ENCODE measurements at places on chromosomes 11 and 22.

DNA sequence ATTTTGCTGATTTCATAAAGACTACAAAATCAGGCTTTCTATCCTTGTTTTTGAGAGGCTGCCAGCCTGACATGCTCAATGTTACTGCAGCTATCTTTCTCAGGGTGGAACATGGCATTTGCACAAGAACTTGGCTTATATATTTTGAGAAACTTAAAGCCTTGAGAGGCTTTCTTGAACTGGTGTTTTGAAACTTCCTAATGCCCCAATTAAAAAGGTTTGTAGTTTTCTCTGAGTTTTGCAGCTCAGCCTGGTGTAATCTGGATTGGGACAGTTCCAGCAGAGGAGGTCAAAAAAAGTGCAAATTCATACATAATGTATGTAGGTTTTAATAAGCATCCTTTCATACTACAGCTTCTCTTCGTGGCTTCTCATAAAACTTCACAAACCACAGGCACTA is 223.4 kb downstream of the FAM76B start:
- no peaks in the 10 kb centered on the region for H3K4me1 ChIP-seq
- no peaks in the 10 kb centered on the region for H3K36me3 ChIP-seq
- H3K27ac ChIP-seq: no peak overlapping the region
- no peaks in the 10 kb centered on the region for H3K27me3 ChIP-seq

GRCh38 chr22:29609139-29609538 is 5.7 kb downstream of the NF2 start:
- no peak overlapping the region for H3K4me3 ChIP-seq
- DNase-seq: no peak
- no peaks in the 10 kb centered on the region for H3K36me3 ChIP-seq
- no peak overlapping the region for H3K27ac ChIP-seq
- no peaks in the 10 kb centered on the region for H3K27me3 ChIP-seq

- DNase-seq: peak; percentile 85
- peaks cover 32% of the 10 kb centered on the region for H3K36me3 ChIP-seq
- H3K4me1 ChIP-seq: peaks cover 9% of the 10 kb centered on the region
Measured at GRCh38 chr22:24134090-24134846, 47.0 kb upstream of the SUSD2 start.

- no peaks in the 10 kb centered on the region for H3K27me3 ChIP-seq
- H3K27ac ChIP-seq: no peak overlapping the region
- no peak overlapping the region for H3K4me3 ChIP-seq
- peaks cover 3% of the 10 kb centered on the region for H3K4me1 ChIP-seq
Measured at GRCh38 chr11:16807306-16807705, 68.9 kb downstream of the C11orf58 start.

- H3K36me3 ChIP-seq: no peaks in the 10 kb centered on the region
- no peak overlapping the region for H3K4me3 ChIP-seq
- no peaks in the 10 kb centered on the region for H3K4me1 ChIP-seq
- no peak for DNase-seq
- H3K27ac ChIP-seq: no peak overlapping the region
Measured at GRCh38 chr22:49370627-49371301, 456.9 kb downstream of the BRD1 start.

DNA sequence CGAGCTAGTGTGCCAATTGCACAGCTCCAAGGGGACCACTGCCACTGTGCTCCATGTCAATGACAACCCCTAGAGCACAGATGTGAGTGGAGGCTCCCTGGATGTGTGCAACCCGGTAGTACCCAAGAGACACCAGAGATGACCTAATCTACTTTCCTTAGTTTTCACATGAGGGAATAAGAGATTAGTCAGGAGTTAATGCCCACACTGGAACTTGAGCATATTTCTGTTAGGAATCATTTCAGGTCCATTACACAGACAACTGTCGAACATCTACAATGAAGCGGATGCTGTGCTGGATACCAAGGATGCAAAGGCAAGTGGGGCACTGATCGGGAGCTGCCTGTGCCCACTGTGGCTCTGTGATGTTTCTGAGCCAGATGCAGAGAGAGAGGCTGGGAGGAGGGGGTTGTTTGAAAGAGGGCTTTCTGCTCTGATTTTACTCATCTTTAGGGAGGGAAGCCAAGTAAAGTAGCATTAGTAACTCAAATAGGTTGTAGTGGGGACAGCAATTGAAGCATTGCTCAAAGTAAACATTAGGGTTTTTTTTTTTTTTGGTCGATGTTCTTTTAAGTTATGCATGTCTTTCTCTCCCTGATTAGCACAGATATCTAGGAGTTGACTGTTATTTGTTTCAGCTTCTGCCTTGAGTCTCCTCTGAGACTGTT is 82.5 kb upstream of the SORL1-AS1 start:
- no peaks in the 10 kb centered on the region for H3K27me3 ChIP-seq
- H3K27ac ChIP-seq: no peak overlapping the region
- no peak for DNase-seq
- H3K4me3 ChIP-seq: no peak overlapping the region
- peaks cover 3% of the 10 kb centered on the region for H3K4me1 ChIP-seq

DNA sequence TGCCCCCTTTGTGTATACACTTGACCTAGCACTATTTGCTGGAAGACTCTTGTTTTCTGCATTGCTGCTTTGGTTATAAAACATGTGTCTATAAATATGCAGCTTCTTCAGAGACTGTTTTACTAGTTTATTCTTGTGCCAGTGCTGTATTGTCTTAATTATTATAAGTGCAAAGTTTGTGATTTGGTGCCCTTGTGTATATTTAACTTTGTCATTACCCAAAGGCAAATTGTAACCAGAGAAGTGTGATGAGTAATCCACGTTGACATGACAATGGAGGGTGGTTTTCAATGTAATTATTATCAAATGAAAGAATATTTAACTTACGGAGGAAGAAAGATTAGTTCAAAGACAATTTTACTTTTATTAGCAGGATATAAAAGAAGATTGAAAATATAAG is 75.0 kb upstream of the PRODH start:
- no peaks in the 10 kb centered on the region for H3K36me3 ChIP-seq
- no peaks in the 10 kb centered on the region for H3K27me3 ChIP-seq
- no peak overlapping the region for H3K4me3 ChIP-seq
- no peak overlapping the region for H3K27ac ChIP-seq
- DNase-seq: no peak

- H3K4me1 ChIP-seq: no peaks in the 10 kb centered on the region
- H3K27ac ChIP-seq: no peak overlapping the region
Measured at GRCh38 chr11:95999711-96000406, 76.0 kb upstream of the MTMR2 start.

Measured in T-cell (primary cell).